Vagina (tissue), 2 donors: ENCODE measurements at places on chromosomes 4 and X.

DNA sequence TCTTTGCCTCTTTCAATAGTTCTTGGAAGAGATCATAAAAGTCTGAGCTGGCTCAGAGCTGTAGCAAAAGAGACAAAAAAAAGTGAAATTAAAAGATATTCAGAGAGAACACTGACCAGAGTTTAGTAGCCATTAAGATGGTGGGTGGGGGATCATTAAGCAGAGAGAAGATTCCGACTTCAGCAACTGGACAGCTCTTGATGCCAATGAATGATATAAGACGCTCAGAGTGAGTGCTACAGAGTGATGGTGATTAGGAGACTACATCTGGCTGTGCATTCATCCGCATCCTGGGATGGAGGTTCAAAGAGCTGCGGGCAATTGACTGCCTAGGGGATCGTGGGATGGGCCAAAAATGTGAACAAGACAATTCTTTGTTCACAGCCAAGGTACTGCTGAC, 178.5 kb downstream of the PACRGL start:
- DNase-seq, result no peak

GRCh38 chr4:188130355-188130754, 8.9 kb upstream of the TRIML1 start:
- no peak for DNase-seq

GRCh38 chrX:50456712-50457484, 13.7 kb downstream of the DGKK start:
- DNase-seq, result no peak

DNA sequence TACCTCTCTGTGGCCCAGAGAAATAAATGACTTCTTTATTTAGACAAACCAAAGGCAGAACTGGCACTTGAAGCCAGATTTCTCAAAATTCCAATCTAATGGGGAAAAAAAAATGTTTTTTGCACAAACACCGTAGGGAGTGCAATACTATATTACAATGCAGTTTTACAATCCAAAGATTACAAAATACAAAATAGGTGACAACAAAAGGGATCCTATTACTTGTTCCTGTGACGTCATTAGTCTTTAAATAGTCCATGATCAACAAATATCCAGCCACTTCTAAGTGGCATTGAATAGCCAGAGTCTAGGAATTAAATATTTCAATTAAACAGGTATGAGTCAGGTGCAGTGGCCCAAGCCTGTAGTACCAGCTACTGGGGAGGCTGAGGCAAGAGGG, 3.0 kb upstream of the APBB2 start:
- DNase-seq, result no peak

DNA sequence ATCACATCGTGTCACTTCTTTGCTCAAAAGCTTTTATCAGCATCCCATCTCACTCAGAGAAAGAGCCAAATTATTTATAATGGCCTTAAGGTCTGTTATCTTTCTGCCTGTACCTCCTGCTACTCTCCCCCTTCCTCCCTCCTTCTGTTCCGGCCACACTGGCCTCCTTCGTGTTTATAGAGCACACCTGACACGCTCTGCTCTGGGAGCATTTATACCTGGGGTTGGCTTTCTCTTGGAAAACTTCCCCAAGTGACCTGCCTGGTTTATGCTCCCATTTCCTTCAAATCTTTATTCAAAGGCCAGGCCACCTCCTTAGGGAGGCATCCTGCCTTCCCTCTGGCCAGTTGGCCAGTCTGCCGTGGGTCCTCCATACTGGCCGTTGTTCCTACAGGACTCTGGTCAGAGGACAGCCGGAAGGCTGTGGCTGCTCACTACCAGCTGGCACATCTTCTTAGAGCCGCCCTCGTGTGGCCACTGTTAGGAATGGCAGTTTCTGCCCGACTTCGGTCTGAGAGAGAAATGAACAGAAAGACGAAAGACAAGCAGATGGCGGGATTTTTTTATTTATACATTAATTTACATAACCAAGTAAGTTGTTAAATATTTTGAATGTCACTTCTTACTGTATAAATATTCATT, 80.2 kb upstream of the CBLL2 start:
- DNase-seq, result no peak

DNA sequence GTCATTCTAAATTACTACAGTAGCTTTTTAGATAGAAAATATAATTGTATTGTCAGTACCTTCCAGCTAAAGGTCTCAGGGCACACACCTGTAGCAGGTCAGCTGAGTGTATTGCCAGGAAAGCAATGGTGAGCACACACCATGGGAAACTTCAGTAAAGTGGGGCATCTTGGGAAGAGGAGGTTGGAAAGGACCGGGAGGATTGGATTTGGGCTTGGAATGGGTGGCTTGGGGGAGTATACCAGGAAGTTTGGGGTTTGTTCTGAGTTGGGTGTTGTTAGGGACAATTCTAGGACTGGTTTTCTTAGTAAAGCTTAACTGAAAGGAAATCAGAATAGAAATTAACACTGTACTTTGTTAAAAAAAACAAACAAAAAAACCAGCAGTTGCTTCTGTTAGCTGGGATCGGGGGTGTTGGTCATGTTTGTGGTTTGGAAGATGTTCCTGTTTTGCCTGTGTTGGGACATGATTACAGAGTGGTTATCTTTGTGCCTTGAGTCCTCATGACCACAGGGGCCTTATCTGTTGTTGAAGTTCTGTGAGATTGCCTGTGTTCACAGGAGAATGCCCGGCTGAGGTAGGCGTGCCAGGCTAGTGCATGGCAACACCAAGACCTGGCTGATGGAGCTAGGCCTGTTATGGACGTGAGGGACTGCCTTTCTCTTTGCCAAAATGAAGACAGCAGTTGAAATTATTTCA, 35.1 kb downstream of the PRIMPOL start:
- no peak for DNase-seq
